NCI-H2171 (cell line): ENCODE measurements at places on chromosomes 11 and 22.

DNA sequence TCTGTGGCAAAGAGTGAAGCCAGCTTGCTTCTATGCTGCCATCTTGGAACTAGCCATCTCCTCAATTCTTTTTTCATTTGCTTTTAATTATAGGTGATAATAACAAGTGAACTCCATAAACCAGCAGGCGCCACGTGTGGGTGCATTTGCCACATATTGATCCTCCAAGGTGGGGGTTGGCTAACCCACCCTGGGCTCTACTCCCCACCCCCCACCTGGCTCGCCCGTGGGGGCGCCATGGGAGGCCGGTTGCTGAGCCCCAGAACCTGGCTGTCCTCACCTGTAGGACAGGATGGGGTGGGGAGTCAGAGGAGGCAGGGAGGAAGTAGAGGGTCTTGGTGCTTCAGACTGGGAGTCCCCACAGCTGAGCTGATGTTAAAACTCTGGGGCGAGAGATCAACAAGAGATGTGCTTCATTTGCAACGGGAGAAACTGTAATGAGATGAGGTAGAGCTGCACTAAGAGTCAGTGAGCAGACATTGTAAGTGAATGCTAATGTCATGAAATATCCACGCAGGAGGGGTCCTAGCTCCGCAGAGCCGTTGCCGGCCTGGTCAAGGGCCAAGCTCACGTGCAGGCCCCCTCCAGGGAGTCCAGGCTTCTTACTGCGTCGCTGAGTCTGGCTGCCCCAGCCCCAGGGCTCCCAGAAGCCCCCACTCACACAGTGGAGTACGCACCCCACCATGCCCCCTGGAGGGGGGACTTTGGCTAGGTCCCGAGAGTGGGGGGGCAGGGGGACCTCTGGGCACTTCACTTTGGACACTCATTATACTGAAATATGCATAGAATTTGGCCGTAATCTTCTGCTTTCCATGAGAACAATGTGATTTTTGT is 59.4 kb downstream of the BRD1 start:
- no peak for DNase-seq

DNA sequence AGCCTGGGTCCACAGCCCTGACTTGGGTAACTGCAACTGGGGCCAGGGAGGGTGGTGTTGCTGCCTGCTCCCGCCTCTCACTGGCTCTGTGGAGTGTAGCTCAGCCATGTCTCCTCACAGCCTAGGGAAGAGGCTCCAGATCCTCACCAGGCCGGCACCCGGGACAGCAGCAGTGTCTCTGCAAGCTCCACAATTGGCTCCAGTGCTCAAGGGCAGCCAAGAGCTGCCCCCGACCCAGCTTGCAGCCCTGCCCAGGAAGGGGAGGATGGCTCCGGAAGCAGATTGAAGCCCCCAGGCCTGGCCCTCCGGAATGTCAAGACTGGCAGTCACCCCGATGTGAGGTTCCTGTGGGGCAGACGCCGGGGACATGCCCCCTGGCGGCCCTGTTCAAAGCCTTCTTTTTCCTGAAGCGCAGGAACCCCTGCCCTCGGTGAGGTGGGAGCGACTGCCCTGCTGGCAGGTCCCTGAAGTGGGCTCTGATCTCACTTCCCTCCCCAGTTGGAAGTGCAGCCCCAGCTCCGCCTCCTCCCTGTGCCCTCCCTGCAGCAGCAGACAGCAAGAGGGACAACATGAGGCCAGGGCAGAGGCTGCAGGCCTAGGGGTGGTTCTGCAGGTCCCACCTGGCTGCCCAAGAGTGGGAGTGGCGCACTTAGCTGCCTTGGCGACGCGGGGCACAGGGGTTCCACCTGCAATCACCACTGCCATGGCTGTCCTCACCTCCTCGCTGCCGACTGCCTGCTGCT is 816.2 kb upstream of the LUZP2 start:
- no peak for DNase-seq

- DNase-seq = no peak
Measured at GRCh38 chr22:17098379-17098819, 13.6 kb downstream of the IL17RA start.

DNA sequence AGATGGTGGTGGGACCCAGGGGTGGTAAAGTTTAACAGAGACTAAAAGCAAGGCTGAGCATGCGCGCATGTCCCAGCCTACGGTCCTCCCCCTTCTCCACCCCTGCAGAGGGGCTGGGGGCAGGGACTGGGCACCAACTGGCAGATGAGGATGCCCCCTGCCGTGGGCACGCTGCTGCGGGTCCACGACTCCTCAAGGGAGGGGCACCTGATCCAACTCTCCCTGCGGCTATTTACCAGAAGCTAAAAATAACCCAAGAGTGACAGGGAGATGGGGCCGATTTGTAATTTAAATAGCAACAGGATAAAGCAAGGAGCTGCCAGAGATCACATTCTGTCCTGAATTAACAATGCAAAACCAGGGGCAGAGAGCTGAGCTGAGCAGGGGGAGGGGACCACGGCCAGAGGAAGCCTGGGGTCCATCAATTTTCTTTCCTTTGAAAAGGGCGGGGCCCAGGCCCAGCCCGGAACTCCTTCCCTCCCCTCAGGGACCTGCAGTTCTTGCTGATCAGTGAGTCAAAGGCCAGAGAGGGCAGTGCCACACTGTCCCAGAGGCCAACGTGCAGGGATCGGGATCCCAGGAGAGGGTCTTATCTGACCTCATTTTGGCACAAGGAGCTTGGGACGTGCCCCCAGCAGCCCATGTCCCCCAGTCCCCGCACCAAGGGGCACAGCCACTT is 8.1 kb upstream of the DGKZ start:
- peak; percentile 43 for DNase-seq

GRCh38 chr11:12600829-12601228 is 73.4 kb upstream of the TEAD1 start:
- DNase-seq = no peak
